Neuronal stem cell (in vitro differentiated cells): ENCODE measurements at places on chromosomes 3 and 15.

GRCh38 chr3:160381470-160381869 is 17.6 kb downstream of the IFT80 start:
- no peak for DNase-seq
- H3K4me1 ChIP-seq: no peaks in the 10 kb centered on the region
- no peak overlapping the region for H3K27ac ChIP-seq
- H3K27me3 ChIP-seq: no peaks in the 10 kb centered on the region

DNA sequence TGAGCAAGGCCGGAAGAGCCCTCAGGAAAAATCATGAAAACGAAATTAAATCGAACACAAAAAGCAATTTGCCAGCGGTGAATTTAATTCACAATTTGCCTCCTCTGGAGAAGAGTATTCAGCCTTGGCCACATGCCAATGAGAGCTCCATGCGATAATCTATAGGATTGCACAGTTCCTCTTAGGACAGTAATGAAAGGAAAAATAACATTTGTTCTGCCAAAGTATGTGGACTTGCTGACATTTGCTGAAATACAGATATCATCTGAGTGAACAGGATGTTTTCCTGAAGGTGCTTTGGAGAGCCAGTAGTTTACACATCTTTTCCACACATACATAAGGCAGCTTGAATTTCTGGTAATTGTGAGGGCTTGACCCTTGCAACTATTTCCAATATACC is 188.6 kb upstream of the PDZRN3 start:
- no peaks in the 10 kb centered on the region for H3K36me3 ChIP-seq
- H3K4me3 ChIP-seq: no peak overlapping the region
- H3K27ac ChIP-seq: no peak overlapping the region
- DNase-seq: no peak
- peaks cover 6% of the 10 kb centered on the region for H3K4me1 ChIP-seq

DNA sequence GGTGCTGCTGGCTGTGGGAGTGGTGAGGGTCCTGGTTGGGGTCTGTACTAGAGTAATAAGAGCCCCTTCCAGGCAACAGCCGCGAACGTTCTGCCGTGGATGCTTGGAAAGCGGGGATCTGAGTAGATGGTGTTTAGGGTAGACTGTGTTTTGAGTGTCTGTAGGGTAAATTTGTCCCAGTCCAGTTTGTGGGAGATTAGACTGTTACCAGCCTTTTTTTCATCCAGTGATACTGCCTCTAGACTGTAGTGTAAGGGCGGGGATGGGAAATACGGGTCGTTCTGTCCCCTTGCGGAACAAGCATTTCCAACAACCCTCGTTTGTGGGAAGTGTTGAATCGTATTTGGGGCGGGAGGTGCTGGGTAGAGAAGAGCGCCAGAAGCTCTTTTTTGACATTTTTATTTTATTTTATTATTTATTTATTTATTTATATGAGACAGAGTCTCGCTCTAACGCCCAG is 424 bp downstream of the HAUS2 start:
- no peak for DNase-seq
- H3K36me3 ChIP-seq: peaks cover 55% of the 10 kb centered on the region
- no peaks in the 10 kb centered on the region for H3K27me3 ChIP-seq
- H3K4me1 ChIP-seq: peaks cover 12% of the 10 kb centered on the region
- H3K4me3 ChIP-seq: peak overlapping the region; percentile 81
- peak overlapping the region; percentile 52 for H3K27ac ChIP-seq

- DNase-seq: no peak
- no peaks in the 10 kb centered on the region for H3K27me3 ChIP-seq
- H3K36me3 ChIP-seq: no peaks in the 10 kb centered on the region
- no peak overlapping the region for H3K27ac ChIP-seq
These were observed 824 bp upstream of the CILP start for GRCh38 chr15:65212097-65212496.

DNA sequence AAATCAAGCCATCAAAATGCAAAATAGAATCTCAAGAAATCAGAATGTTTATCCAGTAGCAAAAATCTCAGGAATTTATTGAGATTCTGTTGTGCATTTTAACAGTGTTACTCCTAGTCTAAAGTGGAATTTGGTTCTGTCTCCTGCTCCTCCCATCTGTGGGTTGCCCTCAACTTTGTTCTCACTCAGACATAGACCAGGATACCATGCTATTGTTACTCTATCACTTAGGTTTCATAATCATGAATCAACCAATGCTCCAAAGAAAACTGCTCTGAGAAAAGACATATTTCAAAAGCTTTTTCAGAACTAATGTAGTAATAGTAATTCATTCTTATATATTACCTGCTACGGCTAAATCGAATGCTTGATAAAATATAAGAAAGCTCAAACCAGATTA is 274.7 kb downstream of the RBMS3 start:
- peaks cover 2% of the 10 kb centered on the region for H3K4me1 ChIP-seq
- H3K27me3 ChIP-seq: no peaks in the 10 kb centered on the region
- no peak for DNase-seq

DNA sequence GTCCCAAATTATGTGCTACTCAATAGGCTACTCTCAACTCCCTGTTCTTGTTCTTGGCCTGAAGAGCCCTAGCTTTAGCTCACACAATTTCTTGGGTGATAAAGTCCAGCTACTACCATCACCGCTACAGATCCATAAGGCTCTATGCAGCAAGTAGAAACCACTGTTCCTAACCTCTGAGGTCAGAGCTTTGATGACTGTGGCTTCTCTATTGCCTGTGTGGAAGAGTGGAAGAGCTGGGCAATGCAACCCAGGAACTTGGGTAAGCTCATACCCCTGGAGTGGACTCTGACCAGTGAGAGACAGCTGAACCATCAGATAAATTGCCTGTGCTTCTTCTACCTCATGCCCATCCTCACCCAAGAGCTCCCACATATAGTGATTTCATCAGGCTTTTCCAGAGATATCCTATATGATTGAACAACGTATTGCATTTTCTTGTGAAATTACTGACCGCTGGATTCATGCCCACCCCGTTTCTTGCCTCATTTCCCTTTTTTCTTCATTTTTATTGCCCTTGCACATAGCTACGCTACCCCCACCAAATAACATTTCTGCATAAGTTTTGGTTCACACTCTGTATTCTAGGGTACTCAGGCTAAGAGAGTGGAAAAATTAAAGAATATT is 172.3 kb upstream of the MBNL1 start:
- no peaks in the 10 kb centered on the region for H3K27me3 ChIP-seq
- no peak overlapping the region for H3K4me3 ChIP-seq
- no peaks in the 10 kb centered on the region for H3K36me3 ChIP-seq
- DNase-seq: no peak

- H3K4me1 ChIP-seq: no peaks in the 10 kb centered on the region
- no peak overlapping the region for H3K27ac ChIP-seq
- no peak for DNase-seq
These were observed 3.8 kb upstream of the KLHL40 start for GRCh38 chr3:42681361-42682038.

GRCh38 chr15:58839485-58839884 is 68.4 kb downstream of the MINDY2 start:
- H3K27me3 ChIP-seq: no peaks in the 10 kb centered on the region
- H3K4me1 ChIP-seq: no peaks in the 10 kb centered on the region
- H3K4me3 ChIP-seq: no peak overlapping the region
- H3K27ac ChIP-seq: no peak overlapping the region
- no peak for DNase-seq
- H3K36me3 ChIP-seq: no peaks in the 10 kb centered on the region

GRCh38 chr15:69317392-69317841 is 18.7 kb downstream of the PAQR5 start:
- DNase-seq: no peak
- H3K27ac ChIP-seq: no peak overlapping the region
- peaks cover 3% of the 10 kb centered on the region for H3K4me1 ChIP-seq
- no peaks in the 10 kb centered on the region for H3K36me3 ChIP-seq
- H3K27me3 ChIP-seq: no peaks in the 10 kb centered on the region

DNA sequence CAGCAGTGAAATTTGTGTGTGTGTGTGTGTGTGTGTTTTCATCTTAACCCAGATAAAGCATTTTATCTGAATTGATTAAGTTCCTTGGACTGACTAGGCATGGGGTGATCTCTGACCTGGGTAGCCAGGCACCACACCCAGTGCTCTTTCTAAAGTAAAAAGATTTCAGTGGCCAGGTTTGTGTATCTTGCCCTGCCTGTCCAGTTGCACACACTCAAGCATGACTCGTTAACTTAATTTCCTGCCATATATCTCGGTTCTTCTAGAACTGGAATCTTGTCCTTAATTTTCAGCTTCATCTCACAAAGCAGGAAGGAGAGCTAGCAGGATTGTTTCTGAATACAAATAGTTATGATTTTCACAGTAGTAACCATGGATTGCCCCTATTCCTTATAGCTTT is 17.0 kb downstream of the TM4SF18 start:
- H3K27ac ChIP-seq: no peak overlapping the region
- DNase-seq: no peak
- H3K4me1 ChIP-seq: no peaks in the 10 kb centered on the region
- no peaks in the 10 kb centered on the region for H3K36me3 ChIP-seq

- no peaks in the 10 kb centered on the region for H3K4me1 ChIP-seq
- H3K36me3 ChIP-seq: peaks cover 46% of the 10 kb centered on the region
- no peaks in the 10 kb centered on the region for H3K27me3 ChIP-seq
- H3K4me3 ChIP-seq: no peak overlapping the region
- DNase-seq: no peak
These were observed 18.0 kb downstream of the SPICE1 start for GRCh38 chr3:113496924-113497323.

- H3K4me1 ChIP-seq: peaks cover 7% of the 10 kb centered on the region
- no peaks in the 10 kb centered on the region for H3K36me3 ChIP-seq
- no peak overlapping the region for H3K4me3 ChIP-seq
These were observed 15.4 kb downstream of the ANPEP start for GRCh38 chr15:89799011-89799911.

DNA sequence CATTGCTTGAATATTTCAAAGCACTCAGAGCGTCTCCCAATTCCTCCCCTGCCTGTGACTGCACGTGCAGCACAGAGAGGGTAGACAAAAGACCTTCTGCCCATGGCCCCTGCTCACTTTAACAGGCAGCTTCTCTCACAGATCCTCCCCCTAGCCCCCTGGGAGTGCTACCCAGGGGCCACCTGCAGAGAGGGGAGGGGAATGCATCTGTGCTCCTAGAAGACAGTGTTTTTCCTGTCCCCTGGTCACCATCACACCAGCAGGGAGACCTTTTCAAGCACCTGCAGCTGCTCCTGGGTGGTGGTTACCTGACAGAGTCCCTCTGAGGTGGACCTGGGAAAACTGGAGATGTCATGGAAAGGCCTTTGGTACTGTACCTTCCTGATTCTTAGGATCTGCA is 56.7 kb upstream of the PRR23C start:
- no peaks in the 10 kb centered on the region for H3K27me3 ChIP-seq
- H3K36me3 ChIP-seq: no peaks in the 10 kb centered on the region
- no peak overlapping the region for H3K27ac ChIP-seq
- peaks cover 7% of the 10 kb centered on the region for H3K4me1 ChIP-seq
- no peak for DNase-seq

DNA sequence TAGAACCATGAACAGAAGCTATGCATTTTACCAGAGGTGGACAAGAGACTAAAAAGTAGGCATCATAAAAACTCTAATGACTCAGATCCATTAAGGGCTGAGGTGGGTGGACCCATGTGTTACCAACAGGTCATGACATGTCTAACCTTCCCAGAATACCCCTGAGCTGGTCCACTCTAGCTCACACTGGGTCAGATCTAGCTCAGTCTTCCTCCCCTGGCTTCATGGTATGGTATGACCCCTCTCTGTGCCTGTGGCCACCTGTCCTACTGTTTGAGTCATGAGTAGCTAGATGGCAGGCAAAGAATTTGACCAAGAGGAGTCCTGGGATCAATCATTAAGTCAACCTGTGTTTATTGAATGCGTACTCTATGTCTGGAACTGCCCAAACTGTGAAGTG is 340.4 kb downstream of the EPHB1 start:
- no peak for DNase-seq
- H3K27ac ChIP-seq: no peak overlapping the region
- no peaks in the 10 kb centered on the region for H3K27me3 ChIP-seq
- peaks cover 1% of the 10 kb centered on the region for H3K36me3 ChIP-seq
- H3K4me3 ChIP-seq: no peak overlapping the region
- no peaks in the 10 kb centered on the region for H3K4me1 ChIP-seq

DNA sequence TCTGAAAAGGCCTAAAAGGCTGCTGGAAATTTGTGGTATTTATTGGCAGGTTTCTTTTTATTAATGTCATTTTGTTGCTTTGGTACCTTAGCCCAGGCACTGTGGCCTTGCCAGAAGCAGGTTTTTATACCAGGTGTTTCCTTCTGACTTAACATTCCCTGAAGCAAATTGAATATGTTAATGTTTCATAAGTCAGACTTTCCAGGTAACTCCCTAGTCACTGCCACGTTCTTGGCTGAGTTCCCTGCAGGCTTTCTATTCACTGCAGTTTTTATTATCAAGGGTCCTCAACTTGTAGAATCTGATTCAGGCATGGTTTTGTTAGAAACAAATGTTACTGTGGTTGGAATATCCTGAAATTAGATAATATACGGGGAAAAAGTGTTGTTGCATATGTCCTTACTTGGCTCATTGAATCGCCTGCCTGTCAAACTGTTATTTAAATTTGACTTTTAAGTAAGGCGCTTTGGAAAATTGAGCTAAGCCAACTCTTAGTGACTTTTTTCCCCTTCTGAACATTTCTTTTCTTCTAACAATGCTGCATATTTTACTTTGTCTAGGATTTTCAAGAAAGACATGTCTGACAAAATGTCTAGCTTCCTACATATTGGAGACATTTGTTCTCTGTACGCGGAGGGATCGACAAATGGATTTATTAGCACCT is 22.9 kb downstream of the ITPR1 start:
- H3K4me1 ChIP-seq: peaks cover 3% of the 10 kb centered on the region
- H3K4me3 ChIP-seq: no peak overlapping the region
- no peak for DNase-seq
- no peaks in the 10 kb centered on the region for H3K36me3 ChIP-seq
- H3K27me3 ChIP-seq: no peaks in the 10 kb centered on the region

DNA sequence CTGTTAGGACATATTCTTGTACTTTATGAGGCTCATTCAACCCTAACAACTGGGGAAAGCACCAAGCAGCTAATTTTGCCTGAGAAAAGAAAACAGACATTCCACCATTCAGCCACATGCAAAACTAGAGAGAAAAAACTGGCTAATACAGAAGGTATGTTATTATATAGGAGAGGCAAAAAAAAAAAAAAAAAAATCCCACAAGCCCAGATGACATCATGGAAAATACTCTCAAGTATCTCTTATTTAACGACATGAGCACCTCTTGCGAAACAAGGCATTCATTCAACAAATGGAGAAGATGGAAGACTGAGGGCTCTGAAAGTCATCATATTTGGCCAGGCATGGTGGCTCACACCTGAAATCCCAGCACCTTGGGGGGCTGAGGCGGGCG is 61.5 kb downstream of the PRICKLE2 start:
- no peak for DNase-seq
- H3K4me1 ChIP-seq: peaks cover 7% of the 10 kb centered on the region
